Inflammatory macrophage treated with lipopolysaccharide for 1 hour (primary cell): ENCODE measurements at places on chromosomes 11 and 22.

DNA sequence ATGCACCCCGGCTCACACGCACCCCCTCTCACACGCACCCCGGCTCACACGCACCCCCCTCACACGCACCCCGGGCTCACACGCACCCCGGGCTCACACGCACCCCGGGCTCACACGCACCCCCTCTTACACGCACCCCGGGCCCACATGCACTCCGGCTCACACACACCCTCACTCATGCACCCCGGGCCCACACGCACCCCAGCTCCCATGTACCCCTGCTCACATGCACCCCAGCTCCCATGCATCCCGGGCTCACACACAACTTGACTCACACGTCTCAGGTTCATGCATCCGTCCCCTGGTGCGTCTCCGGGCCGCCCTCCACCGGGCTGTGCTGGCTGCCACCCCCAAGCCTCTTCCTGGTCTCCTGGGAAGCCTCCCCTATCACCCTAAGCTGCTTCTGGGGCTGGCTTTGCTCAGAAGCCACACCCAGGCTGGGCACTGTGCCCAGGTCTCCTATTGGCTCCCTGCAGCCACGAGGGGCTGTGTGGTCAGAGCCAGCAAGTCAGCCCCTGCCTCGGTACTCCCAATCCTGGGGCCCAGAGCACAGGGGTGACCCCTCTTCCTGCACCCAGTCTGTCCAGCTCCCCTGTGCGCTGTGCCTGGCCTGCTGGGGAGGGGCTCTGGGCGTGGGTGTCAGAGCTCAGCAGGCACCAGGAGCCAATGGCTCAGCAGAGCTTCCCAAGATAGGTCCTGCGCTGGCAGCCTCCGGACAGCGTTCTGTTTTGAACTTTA lies 16.9 kb downstream of the TSPAN4 start:
- no peak for DNase-seq

- no peak for DNase-seq
These were observed 36.1 kb upstream of the LRRC32 start for GRCh38 chr11:76706667-76707066.

GRCh38 chr11:94768602-94769541 lies 716 bp downstream of the AMOTL1 start:
- DNase-seq, result peak; percentile 5

- DNase-seq, result no peak
These were observed 80.3 kb downstream of the ALX4 start for GRCh38 chr11:44229624-44230023.

DNA sequence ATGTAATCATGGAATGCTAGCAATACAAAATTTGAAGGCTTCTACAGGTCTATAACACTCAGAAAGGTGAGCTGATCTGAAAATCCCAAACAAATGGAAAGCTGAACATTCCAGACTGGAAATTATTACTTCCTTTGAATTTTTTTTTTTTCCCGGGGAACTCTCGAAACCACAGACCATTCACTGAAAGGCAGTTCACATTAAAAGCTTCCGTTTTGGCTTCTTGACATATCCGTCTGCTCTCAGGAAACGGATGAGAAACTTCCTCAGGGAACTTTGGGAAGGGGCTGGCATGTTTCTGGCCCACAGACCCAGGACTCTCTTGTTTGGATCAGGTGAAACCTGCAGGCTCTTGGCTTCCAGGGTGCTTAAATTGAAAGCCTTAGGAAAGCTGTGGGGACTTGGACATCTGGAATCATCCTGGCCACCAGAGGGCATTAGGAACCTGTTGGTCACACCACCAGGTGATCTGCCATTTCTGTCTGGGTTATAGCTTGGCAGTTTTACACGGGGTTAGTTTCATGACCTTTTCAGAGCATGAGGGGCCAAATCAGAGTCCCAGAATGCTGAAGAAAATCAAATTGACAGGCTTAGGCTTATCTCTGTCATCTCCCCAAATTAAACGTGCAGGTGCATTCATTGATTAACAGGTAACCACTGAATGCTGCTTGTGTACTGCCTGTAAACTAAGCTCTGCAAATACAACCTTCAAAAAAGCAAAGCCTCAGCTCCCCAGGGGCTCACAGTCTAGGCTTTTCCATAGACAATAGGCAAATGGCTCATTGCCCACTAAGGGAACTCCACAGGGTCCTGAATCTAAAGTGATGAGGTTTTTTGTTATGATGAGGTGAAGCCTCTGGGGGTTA lies 22.7 kb upstream of the GRAMD1B start:
- DNase-seq, result peak; percentile 43

DNA sequence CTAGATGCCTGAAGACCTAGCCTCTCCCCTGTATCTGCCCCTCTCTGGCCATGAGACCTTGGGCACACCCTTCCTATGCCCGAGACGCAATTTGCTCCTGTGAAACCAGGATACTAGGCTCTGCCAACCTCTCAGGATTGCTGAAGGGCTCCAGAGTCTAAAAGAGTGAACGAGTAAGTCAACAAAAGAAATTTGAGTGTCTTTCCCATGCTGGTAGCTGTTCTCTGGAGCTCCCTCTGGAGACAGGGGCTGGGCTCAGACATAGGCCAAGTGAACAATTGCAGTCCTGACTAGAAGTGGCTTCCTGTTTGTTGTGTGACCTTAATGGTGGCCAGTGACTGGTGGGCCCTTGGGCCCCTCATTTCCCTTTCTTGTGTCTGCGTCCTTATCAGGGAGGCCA lies 189.0 kb upstream of the NARS2 start:
- DNase-seq, result no peak

DNA sequence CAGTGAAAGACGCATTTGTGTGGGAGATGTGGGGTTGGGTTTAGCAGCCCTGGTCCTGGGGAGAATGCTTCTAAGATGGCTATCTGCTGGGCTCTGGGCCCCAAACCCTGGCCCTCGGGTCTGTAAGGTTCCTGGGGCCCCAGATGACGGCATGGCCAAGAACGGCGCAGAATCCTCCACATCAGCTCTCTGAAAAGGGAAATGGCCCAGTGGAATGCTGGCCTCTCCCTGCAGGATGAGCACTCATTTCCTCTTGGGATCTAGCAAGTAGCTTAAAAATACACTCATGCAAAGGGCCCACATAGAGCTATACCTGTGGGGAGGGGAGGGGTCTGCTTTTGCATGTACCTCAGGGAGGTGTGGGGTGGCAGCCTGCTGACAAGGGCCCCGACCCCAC lies 37.5 kb upstream of the LINC01488 start:
- DNase-seq, result no peak

- no peak for DNase-seq
These were observed 19.6 kb upstream of the JAM3 start for GRCh38 chr11:134049303-134049702.

DNA sequence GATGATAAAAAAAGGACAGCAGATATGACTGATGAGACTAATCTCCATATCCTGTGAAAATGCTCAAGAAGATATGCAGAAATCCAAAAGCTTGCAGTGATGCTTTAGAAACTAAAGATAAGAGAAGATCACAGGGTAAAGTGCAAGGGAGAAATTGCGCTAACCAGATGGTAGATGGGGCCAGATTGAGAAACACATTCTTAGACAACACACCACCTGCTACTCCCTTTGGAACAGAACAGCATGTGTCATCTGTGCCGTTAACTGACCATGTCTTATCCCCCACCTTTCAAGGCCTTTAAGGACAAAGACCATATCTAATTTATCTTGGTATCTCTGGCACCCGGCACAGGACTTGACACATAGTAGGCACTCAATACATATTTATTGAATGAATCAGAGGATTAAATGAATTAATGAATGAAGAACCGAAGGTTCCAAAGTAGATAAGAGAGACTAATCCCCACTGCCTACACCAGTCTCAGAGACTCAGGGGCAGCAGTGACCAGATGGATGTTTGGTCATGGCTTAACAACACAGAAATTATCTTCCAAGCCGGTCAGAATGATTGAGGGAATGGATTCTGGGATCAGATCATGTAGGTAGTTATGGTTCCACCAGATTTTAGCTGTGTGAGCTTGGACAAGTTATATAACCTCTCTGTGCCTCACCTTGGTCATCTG lies 12.3 kb upstream of the P2RY2 start:
- peak; percentile 12 for DNase-seq

DNA sequence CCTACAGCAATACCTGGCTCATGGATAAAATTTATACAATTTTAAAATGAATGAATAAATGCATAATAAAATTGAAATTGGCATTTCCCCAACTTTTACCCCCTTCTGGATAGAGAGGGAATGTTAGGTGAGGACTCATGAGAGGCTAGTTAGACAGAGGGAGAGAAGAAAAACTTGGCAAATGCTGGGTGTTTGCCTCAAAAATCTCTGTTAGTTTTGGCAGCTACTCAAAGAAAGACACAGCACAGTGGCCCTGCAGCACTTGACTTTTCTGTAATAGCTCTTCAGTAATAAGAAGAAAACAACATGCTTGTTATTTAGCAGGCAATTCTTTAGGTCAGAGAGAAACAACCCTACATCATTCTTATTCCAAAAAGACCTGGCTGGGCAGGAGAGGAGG lies 20.7 kb upstream of the IZUMO1R start:
- no peak for DNase-seq

DNA sequence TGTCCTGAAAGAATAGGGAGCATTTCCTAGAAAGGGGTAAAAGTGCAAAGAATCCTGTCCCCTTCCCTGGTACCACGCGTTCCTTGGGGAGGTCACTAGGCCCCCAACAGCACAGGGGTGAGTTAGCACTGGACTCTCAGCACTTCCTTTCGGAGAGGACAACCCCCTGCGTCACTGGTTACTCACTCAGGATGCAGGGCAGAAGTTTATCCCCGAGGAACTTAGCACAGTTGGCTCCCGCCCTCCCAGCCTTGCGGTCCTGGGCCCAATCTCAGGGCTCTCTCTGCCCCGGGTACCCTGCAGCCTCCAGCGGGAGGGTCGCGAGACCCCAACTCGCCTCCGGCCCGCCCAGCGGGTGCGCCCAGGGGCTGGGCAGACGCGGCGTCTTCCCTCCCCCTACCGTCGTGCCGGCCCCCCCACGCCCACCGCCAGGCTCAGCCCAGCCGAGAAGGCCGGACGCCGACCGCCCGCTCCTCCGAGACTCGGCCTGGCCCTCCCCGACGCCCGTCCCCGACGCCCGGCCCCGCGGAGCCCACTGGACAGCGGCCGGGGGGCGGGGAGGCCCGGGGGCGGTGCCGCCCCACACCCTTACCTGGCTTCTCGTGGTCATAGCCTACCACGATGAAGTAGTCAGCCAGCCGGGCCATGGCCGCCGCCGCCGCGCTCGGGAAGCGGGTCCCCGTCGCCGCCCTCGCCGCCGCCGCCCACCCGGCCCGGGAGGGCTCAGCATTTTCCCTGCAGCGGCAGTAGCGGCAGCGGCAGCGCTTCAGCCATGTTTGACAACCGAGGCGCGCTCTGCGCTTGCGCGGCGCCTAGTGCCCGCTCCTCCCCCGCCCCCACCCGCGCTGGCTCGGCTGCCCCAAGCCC lies at the start of gene SBF2:
TSS of gene SBF2 (minus strand) at position 797 of the 867 bp plus-strand sequence. CDS start at position 647, 150 bp downstream.
- DNase-seq, result peak; percentile 89

DNA sequence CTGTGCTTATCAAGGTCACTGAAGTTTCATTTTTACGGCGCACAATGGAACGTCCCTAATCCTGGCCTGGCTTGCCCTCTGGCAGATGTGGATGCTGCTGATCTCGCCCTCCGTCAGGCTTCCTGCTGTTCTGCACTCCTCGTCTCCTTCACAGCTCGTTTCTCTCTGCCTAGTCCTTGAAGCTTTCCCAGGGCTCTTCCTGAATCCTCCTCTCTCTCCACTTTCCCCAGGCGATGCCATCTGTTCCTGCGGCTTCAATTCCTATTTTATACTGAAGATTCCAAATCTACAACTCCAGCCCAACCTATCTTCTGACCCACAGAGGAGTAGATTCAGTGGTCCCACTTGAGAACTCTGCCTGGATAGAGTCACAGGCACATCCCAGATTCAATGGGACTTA lies 14.2 kb downstream of the SLC22A8 start:
- no peak for DNase-seq

GRCh38 chr11:73070653-73071052 lies 71.5 kb downstream of the FCHSD2 start:
- no peak for DNase-seq

DNA sequence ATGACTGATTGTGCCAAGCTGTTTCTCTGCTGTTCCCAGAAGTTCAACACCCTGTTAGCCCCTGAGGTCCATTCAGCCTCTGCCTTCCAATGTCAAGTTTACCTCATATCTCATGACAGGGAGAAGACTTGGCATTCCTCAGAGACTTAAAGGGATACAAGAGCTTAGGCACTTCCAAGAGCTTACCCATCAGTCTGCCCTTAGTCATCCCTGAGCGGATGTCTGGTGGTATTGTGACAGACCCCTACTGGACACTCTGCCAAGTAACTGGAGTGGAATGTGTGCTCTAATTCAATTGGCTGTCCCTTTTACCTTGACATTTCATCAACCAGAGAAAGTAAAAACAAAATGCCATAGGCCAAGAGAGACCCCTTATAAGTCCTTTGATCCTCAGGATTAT lies 151.5 kb downstream of the AASDHPPT start:
- DNase-seq, result no peak

DNA sequence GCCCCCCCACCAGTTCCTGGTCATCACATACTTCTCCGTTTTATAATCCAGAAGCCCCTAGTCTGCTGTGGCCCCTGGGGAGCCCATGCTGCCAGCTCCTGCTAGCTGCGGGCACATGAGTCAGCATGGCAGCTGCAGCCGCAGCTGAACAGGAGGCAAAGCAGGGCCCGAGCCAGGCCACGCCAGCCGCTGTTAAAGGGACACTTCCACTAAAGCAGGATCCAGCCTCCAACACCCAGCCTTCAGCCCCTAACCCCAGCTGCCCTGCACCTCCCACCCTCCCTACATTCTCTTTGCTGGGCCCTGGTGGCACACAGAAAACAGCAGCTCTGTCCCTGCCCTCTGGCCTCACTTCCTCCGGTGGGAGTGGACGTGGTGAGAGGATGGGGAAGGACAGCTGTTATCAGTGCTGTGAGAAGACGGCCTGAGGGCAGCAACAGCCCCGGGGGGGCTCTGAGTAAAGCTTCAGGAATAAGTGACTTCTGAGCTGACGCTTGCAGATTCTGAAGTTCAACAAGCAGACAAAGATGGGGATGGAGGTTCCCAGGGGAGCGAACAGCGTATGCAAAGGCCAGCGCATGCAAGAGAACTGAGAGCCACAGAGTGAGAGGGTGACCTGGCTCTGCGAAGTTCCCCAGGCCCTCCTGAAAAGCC lies 688 bp upstream of the LRRC74B start:
- peak; percentile 10 for DNase-seq

DNA sequence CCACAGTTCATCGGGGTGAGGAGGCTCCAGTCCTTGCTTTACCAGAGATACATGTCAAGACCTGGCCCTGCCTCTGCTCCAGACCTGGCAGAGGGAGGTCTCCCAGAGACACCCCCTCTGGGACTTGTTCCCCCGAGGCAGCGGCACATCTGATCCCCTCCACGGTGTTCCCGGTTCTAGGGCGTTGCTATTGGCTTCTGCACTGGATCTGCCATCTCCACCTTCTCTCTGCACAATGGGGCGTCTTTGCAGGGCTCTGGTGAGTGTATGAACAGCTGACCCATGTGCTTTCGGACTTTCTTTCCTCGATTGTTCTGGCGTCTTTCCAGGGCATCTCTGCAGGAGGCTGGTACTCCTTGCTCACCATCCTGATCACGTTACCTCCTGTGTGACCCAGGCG lies 930.4 kb downstream of the TBC1D22A start:
- DNase-seq, result no peak
